CMK (cell line): ENCODE measurements at places on chromosomes 13 and 19.

DNA sequence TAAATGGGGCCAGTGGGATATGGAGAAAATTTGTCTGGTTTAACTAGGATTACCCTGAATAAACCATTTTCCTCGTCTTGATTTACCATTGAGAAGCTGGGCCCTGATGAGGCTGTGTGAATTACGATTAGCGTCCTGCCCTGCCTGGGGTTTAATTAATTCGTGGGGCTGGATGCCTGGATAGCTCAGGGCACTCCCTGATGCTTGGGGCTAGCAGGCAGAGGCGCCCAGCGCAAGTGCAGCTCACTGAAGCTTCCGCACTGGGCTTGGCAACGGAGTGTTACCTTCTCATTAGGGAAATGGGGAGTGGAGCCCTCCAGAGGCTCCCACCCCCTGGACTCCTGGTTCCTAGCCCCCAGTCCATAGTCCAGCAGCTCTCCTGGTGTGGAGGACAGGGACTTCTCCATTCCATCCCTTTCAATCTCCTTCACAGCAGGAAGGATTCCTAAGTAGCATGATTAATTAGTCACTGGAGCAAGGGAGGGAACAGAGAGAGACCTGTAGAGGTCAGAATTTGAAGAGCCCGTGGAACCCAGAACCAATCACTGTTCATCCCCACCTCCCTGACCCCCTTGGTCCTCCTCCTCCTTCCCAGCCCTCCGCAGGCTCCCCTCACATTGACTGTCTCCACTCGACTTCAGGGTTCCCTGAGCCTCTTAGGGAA, 107.2 kb downstream of the UQCRFS1 start:
- DNase-seq, result no peak

DNA sequence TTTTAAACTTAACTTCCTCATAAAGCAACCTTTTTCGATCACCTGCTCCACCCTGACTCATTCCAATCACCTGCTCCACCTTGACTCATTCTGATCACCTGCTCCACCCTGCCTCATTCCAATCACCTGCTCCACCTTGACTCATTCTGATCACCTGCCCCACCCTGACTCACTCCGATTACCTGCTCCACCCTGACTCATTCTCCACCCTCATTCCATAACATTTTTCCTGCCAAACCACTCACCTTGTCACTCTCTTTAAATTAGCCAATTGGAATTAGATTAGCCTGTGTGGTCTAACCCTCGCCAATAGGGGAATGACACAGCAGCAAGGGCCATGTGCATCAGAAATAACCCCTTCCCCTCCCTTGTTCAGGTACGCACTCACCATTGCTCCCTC, 31.9 kb upstream of the ZNF83 start:
- DNase-seq, result no peak

DNA sequence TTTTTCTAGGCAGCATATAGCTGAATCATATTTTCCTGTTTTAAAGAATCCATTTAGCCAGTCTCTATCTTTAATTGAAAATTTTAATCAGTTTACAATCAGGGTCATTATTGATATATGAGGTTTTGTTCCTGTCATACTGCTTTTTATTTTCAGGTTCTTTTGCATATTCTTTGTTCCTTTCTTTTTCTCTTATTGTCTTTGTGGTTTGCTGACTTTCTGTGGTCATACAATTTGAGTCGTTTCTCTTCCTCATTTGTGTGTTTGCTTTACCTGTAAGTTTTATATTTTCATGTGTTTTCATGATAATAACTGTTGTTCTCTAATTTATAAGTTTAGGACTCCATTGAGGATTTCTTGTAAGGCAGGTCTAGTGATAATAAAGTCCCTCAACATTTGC, 812.6 kb downstream of the DACH1 start:
- no peak for DNase-seq

- no peak for DNase-seq
Observed at GRCh38 chr13:30734439-30734838, 904 bp upstream of the ALOX5AP start.

DNA sequence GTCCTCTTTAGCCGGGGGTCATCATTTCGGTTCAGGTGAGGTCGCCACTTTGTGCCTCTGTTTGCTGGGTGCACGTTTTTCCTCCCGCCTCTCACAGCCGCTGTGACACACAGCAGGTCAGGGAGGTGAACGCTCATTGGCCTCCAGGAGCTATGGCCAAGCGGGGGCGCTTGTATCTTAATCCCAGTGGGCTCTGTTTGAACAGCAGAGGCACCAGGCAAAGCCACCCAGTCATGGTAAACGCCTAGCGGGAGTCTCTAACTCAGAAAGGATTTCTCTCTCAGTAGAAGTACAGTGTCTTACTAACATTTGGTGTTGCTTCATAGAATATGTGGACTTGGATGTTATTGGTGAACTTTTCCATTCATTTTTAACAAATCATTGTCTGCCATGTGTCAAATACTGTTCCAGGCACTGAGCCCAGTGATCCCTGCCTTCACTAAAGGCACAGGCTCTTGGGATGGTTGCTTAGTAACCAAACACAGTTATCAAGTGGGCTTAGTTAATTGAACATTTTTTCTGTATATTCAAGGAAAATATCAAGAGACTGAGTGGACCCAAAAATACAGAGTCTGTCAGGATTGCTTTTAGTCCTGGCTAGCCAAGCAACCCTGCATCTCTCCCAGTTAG, 186.7 kb downstream of the STK24 start:
- no peak for DNase-seq

DNA sequence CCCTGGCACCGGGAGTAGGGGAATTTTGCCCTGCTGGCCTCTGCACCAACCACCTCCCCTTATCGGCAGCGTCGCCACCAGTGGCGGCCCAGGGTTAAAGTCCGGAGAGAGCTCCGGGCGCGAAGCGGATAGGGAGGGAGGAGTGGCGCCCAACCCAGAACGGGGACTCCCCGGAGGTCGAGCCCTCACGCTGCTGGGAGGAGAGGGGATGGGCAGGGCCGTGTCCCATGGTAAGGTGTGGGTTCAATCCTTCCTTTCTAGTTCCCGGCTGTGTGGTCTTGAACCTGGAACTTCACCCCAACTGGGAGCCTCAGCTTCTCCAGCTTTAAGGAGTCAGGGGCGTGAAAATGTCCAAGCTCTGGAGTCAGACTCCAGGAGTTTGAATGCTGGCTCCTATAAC, 23.3 kb upstream of the BCL3 start:
- no peak for DNase-seq

DNA sequence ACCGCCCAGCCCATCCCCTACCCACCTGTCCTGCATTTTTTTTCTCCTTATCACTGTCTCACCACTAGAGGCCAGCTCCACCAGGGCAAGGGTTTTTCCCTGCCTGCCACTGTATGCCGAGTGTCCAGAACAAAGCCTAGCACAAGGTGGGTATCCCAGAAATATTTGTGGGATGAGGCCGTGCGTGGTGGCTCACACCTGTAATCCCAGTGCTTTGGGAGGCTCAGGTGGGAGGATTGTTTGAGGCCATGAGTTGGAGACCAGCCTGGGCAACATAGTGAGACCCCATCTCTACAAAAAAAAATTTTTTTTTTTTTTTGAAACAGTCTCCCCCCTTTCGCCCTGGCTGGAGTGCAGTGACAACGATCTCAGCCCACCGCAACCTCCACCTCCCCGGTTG, 2.9 kb upstream of the MRI1 start:
- DNase-seq, result no peak

- no peak for DNase-seq
Observed at GRCh38 chr13:114116734-114117133, 15.7 kb downstream of the RASA3 start.

- peak; percentile 70 for DNase-seq
Observed at GRCh38 chr19:14556662-14557188, 15.1 kb downstream of the NDUFB7 start.

DNA sequence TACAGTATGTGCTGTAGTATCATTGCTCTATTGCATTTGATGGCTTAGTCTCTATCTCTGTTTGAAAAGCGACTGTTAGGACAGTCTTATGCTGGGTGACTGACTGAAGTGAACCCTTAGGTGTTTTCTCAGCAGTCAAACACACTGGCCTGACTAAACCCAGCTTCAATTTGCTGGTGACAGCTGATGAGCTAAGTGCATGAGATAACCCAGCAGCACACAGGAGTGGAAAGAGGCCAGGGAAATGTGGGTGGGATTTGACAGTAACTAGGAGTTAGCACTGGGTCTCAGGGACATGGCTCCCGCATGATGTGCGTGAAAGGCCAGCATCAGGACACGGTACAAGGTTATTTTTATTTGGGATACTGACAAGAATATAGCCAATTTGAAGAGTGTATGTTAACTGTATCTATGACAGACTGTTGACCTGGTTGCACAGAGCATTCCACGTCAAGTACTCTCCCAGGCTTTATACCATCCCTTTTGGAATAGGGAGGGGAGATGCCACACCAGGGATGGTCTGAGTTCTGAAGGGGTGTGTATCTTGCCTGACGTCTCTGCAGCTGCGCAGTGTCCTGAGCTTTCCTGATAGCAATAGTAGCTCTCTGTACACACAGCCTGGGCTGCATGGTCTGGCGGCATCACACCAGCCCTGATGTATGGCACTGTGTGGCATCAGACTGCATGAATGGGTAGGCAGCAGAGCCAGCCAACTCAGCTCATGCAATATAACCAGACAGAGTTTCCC, 144.8 kb downstream of the FLT1 start:
- DNase-seq, result no peak

- DNase-seq, result no peak
Observed at GRCh38 chr13:67133476-67133875, 96.7 kb downstream of the PCDH9 start.

- DNase-seq, result no peak
Observed at GRCh38 chr13:30103161-30103840, 204.1 kb downstream of the KATNAL1 start.

DNA sequence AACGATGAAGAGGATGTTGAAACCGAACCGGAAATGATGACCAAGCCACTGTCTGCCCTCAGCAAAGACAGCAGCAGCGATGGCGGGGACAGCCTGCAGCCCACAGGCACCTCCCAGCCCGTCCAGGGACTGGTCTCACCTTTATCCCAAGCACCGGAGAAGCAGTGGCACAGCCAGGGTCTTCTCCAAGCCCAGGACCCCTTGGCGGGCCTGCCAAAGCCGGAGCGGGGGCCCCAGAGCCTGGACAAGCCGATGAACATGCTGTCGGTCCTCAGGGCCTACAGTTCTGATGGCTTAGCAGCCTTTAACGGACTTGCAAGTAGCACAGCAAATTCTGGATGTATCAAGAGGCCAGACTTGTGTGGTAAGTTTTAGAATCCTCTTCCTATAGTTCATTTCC, 177.0 kb downstream of the ZNF536 start:
- DNase-seq, result no peak

GRCh38 chr13:30730526-30730925, 4.8 kb upstream of the ALOX5AP start:
- DNase-seq, result no peak

- no peak for DNase-seq
Observed at GRCh38 chr19:12953138-12953798, 3.8 kb downstream of the GADD45GIP1 start.

GRCh38 chr13:51152701-51153100, 41.6 kb upstream of the C13orf42 start:
- no peak for DNase-seq

DNA sequence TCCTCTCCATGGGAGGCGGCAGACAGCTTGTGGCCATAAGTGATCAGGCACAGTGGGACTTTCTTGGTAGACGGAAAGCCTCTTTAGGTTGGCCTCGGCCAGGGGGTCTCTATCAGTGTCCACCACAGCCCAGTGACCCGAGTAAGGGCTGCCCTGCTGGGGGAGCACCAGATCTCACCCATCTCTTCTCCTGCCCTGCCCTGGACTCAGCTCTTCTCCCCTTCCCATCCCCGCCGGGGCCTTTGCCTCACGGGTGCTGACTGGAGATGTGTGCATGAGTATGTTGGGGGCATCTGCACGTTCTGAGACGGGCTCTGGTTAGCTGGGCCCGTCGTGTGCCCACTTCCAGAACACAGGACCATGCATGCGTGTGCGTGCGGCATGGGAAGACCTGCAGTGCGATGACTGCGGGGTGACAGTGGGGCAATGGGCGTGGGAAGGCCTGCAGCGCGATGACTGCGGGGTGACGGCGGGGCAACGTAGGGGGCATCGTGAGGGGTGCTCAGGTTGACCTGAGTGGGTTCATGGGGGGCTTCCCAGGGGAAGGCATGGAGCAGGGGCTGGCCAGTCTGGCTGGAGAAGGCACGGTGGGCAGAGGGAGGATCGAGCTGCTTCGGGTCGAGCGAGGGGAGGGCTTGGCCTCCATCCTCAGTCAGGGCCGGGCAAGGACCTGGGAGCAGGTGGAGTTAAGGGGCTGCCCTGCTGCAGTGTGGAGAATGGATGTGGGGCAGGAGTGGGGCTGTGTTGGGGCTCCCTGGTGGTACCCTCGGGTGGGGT, 15.9 kb downstream of the EPN1 start:
- DNase-seq, result no peak

DNA sequence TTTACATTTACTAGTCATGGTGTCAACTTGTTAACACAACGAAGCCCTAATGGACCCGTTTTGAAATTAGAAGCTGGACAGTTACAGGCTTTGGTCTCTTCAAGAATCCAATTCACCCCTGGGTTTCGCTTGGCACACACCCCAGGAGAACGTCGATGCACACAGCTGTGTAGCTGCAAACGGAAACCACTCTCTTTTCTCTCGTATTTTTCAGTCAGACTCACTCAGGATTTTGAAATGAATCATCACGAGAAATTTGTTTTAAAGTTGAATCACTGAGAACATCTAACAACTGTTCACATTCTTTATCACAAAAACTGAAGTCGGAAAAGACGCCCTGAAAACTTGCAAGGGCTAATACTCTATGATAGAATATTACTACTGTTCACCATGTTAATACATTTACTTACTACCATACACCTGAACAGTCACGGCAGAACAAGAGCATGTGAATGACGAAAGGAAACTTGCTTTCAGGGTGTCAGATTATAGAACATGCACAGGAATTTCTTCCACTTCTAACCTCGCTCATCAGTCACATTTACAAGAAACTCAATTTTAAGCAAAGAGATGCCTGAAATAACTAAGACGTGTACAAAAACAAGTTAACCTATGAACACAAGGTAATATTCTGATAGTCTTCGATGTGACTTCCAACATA, 4.7 kb downstream of the PNMA8A start:
- no peak for DNase-seq

- DNase-seq, result no peak
Observed at GRCh38 chr13:38141792-38142191, 207.9 kb upstream of the UFM1 start.

- DNase-seq, result no peak
Observed at GRCh38 chr19:29450812-29451211, 75.0 kb upstream of the VSTM2B start.

DNA sequence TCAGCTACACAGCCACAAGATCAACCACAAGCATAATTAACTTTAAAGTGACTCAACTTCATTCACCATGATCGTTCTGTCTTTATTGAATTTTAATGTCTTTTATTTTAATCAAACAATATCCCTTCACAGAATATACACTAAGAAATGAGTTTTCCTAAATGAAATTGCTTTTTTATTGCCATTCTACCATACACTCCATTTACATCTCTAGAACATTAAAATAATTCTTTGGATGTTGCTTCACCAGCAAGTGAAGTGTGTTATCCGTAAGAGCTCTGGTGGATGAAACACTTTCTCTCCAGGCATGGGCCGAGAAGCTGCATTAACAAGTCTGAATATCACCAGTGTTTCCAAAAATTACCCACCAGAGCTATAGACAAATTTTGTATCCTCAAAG, 789.2 kb downstream of the PCDH9 start:
- DNase-seq, result no peak
